Amygdala (tissue), 56 donors: ENCODE measurements at places on chromosomes 12 and 14.

DNA sequence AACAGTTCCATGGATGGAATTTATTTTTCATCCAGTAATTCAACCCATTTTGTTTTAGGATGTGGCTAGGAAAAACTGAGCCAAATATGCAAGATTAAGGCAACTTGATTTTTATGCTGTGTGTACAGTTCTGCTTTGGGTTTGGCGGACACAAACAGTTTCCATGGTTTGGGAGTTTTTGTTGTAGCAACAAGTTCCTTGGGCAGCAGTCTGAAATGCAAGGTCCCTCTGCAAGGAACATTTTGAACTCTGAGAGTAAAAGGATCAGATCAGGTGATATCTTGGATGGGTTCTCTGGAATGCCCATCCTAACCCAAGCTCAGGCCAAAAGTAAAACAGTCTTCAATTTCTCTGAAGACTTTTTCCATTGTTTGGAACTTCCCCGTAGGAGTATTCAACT, 161.2 kb downstream of the TMX1 start:
- no peak for DNase-seq

GRCh38 chr12:2653461-2653965, 141.3 kb upstream of the FKBP4 start:
- DNase-seq = no peak

DNA sequence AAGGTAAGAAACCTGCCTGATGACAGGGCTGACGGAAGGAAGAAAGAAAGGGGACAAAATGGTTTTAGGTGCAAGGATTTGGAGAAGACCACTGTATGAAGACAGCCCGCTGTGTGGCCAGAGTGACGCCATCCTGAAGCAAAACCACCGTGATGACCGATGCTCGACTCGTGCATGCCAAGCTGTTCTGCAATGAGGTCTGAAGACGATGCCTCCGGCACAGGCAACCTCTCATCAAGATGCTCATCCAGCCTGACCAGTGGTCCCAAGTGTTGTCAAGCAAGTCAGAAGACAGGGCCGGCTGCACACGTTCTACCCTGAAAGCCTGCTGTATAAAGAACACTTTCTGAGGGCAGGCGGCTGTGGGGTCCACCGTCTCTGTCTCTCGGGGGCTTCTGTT, 34.8 kb downstream of the STX2 start:
- DNase-seq = no peak

GRCh38 chr14:59832653-59833294, 37.8 kb downstream of the RTN1 start:
- no peak for DNase-seq

DNA sequence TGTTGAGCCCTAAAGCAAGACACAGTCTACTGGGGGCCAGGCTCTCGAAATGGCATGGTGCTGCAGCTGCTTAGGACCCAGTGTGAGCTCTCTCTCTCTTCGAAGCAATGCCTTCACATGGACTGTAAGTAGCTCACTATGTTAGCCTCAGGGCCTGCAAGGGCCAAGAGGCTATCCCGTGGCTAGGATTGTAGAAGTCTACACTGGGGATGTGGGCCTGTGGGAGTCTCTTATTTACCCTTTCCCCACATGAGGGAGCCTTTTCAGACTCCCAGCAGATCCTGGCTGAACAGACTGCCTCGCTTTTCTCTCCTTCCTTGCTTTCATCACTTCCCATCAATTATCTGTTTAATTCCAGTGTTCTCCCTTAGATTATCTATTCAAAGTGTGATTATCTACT, 101.4 kb downstream of the GPR65 start:
- no peak for DNase-seq

DNA sequence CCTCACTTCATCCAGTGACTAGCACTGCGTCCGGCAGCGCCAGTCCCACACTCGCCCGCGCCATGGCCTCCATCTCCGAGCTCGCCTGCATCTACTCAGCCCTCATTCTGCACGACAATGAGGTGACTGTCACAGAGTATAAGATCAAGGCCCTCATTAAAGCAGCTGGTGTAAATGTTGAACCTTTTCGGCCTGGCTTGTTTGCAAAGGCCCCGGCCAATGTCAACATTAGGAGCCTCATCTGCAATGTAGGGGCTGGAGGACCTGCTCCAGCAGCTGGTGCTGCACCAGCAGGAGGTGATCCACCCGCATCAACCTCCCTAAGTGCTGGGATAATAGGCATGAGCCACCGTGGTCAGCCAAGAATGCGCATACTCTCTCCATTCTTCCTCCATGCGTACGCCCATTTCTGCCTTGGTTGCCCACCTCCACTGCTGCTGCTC, 59.9 kb downstream of the IRF2BPL start:
- no peak for DNase-seq
